ENCODE measurements at places on chromosomes 2 and 18. TPM values are rescaled to one million over a fixed set of nuclear protein-coding genes. Genes with fewer than 3 reads are reported as not detected.

- no peaks in the 10 kb centered on the region for H3K27me3 ChIP-seq
- DNase-seq = no peak
- no peak overlapping the region for H3K27ac ChIP-seq
- H3K36me3 ChIP-seq = no peaks in the 10 kb centered on the region
- H3K4me3 ChIP-seq = no peak overlapping the region
Observed at GRCh38 chr2:149061133-149061745, 22.7 kb downstream of the LYPD6B start.

DNA sequence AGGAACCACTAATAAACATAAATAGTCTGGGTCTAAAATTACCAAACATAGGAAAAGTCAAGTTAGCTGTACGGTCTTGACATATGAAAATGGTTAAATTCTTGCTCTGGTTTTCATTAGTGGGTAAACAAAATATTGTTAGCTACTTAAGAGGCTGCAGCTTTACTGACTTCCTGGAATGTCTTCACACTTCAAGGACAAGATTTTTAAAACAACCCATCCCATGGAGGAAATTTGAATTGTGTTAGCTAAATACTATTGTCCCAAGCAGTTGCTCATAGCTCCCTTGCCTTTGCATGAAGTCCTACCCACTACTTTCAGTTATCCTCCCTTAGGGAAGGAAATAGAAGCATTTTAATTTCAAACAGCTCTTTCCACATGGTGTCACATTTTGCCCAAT lies 128.5 kb downstream of the EPHA4 start:
- no peaks in the 10 kb centered on the region for H3K36me3 ChIP-seq
- no peaks in the 10 kb centered on the region for H3K27me3 ChIP-seq
- no peak for DNase-seq
- H3K4me3 ChIP-seq = no peak overlapping the region

CHST9 gene
- total RNA-seq = not detected

DUSP2 gene
- 463 TPM for total RNA-seq

PLGLB1 gene
- total RNA-seq = 0.37 TPM
